ENCODE measurements at places on chromosomes 16 and 17.

- DNase-seq, result no peak
These were observed 84.6 kb downstream of the SOCS1 start for GRCh38 chr16:11171448-11171709.

GRCh38 chr17:81020443-81020766 is 14.5 kb upstream of the BAIAP2 start:
- no peak for DNase-seq

- no peak for DNase-seq
These were observed 187.5 kb downstream of the TANC2 start for GRCh38 chr17:63153488-63153887.

DNA sequence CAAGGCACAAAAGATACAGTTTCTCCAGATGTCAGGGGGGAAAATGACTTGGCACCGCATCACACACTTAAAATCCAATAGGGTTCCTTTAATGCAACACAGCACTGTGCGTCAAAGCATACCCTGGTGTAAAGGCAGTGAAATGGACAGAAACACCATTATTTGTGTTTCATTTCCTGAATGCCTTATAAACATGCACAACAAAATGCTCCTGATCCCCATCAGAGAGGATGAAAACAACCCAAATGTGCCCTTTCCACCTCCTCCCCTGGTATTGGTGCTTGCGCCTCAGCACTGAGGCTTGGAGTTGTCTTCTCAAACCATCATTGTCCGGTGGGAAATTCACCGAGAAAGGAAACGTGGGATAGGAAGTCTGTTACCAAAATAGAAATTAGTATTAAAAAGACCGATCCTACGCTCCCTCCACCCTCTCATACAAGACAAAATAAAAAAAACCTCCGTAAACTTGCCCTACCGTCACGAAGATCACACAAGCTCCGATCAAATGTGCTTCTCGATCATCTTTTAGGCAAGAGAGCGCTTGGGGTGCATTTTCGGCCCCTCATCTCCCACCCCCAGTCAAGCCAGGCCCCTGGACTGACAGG is 722 bp downstream of the CDC27 start:
- DNase-seq, result no peak

DNA sequence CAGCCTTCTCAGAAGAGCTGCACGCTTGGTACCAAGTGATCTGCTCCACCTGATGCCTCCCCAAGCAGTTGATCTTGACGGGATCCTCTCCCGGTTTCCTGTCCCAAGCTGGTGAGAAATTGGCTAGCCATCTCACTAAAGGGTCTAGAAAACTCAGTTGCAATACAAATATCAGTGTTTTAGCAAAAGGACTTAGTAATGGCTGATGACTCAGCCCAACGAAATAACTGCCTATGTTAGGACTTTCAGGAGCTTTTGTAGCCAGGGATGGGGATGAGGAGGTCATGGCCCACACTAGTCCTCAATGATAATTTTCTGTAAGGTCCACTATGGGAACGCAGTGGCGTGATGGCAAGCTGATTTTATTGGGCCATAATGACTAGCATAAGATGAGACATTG is 23.3 kb upstream of the ENGASE start:
- no peak for DNase-seq

DNA sequence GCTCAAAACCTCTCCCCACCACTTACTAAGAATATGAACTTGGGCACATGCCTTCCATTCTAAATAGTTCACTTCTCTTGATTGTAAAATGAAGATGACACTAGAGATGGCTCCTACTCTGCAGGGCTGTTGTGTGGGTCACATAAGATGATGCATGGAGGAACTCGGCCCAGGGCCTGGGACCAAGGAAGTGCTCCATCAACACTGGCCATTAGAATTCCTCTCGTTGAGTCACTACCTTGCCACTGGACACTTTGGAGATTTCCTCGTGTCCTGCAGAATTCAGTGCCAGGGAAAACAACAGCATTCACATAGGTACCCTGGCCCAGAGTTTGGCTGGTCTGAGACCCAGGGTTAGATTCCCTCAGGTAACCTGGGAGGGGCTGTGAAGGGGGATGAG is 18.6 kb downstream of the HNF1B start:
- no peak for DNase-seq

DNA sequence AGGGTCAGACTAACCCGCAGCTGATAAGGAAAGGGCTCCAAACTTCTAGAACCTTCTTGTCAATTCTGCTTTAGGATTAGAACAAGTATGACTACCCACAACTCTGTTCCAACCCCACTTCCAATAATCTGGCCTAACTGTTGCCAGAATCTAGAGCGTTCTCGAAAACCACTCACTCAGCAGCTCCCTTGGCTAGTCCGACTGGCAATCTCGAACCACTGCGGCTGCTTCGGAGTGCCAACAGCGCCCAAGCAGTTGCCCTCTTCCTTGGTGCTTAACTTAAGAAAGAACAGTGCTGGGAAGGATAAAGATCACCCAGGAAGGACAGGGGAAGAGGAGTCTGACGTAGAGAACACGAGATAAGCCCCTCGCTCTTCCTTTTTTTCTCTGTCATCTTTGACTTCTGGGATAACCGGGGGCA is 818 bp downstream of the DNAJC7 start:
- peak; percentile 65 for DNase-seq

DNA sequence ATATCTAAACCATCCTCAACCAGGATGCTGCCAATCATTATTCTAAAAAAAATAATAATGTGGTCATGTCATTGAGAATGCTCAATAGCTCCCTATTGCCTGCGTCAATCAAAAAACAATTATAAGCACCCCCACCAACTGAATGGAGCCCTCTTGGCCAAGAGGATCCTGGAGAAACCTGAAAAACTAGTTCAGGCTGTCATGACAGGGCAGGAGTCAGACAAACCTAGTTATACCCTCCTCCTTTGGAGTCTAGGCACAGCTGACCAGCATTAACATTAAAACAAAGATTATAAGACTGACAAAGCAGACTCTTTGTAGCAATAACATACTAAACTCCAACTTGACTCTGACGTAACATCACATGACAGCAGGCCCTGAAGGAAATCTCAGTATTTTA is 119.2 kb upstream of the CCL2 start:
- no peak for DNase-seq

GRCh38 chr17:12088035-12088434 is 67.4 kb downstream of the MAP2K4 start:
- DNase-seq, result no peak

DNA sequence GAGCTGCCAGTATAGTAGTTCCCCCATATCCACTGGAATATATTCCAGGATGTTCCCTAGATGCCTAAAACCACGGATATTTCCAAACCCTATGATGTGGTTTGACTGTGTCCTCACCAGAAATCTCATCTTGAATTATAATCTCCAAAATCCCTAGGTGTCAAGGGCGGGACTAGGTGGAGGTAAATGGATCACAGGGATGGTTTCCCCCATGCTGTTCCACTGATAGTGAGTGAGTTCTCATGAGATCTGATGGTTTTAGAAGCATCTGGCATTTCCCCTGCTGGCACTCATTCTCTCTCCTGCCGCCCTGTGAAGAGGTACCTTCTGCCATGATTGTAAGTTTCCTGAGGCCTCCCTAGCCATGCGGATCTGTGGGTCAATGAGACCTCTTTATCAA is 168.6 kb downstream of the MAF start:
- DNase-seq, result no peak

GRCh38 chr17:50957600-50958575 is 91.7 kb upstream of the TOB1 start:
- DNase-seq, result peak; percentile 49

DNA sequence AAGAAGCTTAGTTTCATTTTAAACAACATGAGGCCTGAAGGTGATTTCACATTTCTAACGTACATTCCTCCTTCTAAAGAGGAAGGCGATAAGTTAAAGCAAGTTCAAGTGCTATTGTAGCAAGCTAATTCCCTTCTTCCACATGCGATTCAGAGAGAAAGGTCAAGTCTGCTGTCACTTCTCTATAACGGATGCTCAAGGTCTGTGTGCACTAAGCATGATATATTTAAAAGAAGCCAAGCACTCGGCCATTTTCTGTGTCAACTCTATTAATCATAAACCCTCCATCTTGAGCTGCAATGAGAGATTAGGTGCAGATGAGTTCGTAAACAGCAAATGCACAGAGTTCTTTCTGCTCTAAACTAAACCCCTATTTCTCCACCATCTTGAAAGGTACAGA is 568.8 kb upstream of the ZFHX3 start:
- DNase-seq, result no peak

DNA sequence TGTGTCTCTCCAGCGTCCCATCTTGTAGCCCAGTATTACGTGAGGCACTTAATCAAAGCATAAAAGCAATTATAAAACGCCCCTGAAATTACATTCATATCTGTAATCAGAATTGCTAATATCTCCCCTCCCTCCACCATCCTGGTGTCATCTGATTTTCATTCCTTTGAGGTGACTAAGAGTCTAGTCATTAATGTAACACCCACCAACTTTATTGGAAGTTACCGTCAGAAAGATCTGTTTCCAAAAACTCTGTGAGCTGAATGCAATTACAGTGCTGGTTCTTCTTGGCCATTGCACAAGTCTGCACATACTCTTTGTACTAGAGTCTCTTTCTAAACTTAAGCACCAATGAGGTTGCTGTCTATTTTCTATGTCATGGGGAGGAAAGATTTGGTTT is 12.5 kb upstream of the MAF start:
- no peak for DNase-seq

DNA sequence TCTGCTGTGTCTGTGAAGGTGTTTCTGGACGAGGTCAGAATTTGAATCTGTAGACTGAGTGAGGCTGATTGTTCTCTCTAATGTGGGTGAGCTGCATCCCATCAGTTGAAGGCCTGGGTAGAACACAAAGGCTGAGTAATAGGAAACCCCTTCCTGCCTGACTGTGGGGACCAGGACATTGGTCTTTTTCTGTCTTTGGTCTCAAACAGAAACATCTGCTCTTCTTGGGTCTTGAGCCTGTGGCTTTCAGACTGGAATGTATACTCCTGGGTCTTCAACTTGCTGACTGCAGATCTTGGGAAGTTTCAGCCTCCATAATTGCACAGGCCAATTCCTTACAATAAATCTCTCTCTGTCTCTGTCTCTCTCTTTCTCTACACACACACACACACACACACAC is 19.6 kb upstream of the LRRC75A start:
- DNase-seq, result no peak

- DNase-seq, result no peak
These were observed 11.0 kb downstream of the ADORA2B start for GRCh38 chr17:15955793-15956541.

DNA sequence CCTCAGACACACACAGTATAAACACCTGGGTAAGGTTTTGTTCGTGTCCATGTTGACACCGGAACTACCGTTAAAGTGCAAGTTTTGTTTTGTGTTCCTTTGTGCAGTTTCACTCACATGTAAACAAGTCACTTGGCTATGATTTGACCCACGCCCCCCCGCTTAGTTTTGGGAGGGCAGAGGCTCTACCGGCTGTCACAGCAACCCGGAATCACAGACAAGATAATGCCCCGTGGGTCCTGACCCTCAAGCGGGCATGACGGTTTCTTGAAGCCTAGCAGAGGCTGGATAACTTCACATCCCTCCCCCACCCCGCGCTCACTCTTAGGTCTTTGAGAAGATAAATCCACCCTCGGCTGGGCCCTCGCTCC is 1.7 kb downstream of the RASD1 start:
- DNase-seq, result no peak

GRCh38 chr17:44074231-44074910 is 3.8 kb downstream of the G6PC3 start:
- DNase-seq, result no peak

GRCh38 chr17:79082311-79083190 is 7.9 kb downstream of the ENGASE start:
- DNase-seq, result peak; percentile 74

GRCh38 chr16:50747207-50747956 is 5.5 kb downstream of the CYLD start:
- no peak for DNase-seq

- DNase-seq, result no peak
These were observed 62.7 kb downstream of the ZNF423 start for GRCh38 chr16:49793244-49793643.

DNA sequence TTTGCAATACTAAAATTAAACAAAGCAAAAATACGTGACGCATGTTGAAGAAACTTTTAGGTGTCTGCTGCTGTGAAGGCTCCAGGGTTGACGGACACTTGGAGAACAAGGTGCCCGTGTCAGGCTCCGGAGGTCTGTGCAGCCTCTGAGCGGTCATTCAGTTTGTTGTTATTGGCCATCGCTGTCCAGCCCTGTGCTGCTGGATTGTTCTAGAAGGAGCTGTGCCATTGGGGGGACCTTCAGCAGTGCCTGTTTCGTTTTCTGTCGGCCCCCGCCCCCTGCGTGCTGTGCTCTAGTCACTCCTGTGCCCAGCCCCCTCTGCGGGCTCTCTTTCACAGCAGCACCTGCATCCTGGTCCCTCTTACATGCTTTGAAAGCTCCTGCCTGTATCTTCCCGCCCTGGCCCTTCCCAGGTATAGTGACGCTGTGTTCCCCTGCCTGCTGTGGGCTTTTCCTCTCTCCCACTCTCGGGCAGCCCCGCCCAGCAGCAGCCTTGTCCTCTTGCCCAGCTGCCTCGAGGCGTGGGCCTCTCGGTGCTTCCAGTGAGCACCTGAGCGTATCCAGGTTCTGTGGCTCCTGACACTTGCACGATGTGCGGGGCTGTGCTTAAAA is 50.7 kb downstream of the RNF213 start:
- no peak for DNase-seq

GRCh38 chr17:49469831-49470810 is 25.0 kb upstream of the NGFR start:
- no peak for DNase-seq

DNA sequence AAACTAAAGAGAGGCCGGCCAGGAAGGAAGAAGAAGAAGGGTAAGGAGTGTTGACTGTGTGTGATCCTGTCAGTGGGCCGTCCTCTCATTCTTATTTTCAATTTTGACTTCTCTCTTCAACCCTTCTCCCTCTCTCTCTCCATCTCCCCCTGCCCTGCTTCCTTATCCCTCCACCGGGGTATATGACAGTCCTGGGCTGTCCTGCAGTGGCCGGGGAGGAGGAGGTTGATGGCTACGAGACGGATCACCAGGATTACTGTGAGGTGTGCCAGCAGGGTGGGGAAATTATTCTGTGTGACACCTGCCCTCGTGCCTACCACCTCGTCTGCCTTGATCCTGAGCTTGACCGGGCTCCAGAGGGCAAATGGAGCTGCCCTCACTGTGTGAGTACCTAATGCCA is 5.6 kb downstream of the CHD3 start:
- DNase-seq, result no peak

- DNase-seq, result no peak
These were observed 18.0 kb downstream of the TNRC6A start for GRCh38 chr16:24747441-24747840.

DNA sequence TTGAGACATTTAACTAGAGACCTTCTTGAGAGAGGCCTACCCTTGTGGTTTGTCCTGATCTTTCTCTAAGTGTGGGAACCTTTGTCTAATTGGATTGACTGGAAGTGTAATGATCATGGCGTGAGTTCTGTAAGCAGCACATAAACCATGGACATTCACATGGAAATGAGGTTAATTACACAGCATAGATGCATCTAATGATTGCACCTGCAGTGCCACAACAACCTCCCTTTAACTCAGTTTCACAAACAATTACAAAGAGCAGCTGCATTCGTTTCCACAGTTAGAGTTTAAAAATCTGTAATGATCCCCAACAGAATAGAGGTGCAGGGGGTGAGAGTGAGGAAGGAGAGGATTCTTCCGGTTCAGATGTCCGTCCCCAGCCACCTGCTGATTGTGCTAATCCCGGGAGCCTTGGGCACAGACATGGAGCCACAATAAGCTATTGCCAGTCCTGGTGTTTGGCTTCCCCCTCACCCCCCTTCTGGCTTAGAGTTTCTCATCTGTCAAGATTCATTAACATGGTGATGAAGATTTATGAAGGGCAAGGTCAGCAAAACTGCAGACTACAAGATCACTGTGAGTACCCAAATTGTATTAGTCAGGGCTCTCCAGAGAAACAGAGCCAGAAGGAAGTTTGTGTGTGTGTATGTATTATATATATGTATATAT is 659.2 kb upstream of the SOX9 start:
- no peak for DNase-seq

Data from activated CD8-positive, alpha-beta memory T cell treated with anti-CD3 and anti-CD28 coated beads for 24 hours (primary cell).